Vagina (tissue), 2 donors: ENCODE measurements at places on chromosomes 6 and 20. TPM values are rescaled to one million over a fixed set of nuclear protein-coding genes. Genes with fewer than 3 reads are reported as not detected.

MATN4 gene
- not detected for total RNA-seq

LAMA2 gene
- 91.1 TPM for total RNA-seq

BCL2L1 gene
- total RNA-seq: 57.2 TPM

BPIFB1 gene
- not detected for total RNA-seq

DNA sequence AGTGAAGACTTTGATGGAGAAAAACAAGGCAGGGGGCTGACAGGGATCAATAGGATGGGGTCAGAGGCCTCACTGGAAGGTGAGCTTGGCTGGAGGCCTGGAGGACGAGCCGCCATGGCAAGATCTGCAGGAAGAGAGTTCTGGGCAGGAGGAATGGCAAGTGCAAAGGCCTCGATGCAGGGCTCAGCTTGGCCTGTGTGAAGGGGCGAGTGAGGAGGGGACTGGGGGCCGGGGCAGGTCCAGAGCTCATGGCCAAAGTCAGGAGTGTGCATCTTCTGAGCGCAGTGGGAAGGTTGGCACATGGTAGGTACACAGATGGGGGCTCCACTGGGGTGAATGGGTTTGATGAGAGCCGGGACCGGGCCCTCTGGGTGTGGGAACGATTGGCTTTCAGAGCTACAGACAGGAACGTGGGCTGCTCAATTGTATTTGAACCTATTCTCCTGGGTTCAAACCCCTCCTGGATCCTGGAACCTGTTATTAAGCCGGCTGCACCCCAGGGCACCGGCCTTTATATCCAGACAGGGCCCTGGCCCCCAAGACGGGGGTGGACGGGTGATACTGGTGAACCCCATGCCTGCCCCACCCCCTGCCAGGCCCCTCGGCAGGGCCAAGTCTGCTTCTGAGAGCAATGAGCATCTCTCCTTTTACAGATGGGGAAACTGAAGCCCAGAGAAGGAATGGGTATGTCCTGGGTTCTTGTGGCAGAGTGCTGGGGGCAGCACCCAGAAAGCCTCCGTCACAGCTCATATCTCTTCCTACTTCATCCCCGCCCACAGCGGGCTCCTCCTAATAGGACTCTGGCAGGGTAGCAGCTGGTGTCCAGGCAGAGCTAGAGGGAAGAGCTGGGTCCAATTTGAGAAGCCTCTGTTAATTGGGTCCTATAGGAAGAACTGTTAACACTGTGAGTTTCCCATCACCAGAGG lies 106.1 kb downstream of the CEBPB start:
- no peaks in the 10 kb centered on the region for H3K27me3 ChIP-seq
- no peak overlapping the region for H3K4me3 ChIP-seq
- peak overlapping the region; percentile 88 for H3K27ac ChIP-seq
- no peaks in the 10 kb centered on the region for H3K36me3 ChIP-seq
- H3K4me1 ChIP-seq: peaks cover 27% of the 10 kb centered on the region
- no peak for DNase-seq

DNA sequence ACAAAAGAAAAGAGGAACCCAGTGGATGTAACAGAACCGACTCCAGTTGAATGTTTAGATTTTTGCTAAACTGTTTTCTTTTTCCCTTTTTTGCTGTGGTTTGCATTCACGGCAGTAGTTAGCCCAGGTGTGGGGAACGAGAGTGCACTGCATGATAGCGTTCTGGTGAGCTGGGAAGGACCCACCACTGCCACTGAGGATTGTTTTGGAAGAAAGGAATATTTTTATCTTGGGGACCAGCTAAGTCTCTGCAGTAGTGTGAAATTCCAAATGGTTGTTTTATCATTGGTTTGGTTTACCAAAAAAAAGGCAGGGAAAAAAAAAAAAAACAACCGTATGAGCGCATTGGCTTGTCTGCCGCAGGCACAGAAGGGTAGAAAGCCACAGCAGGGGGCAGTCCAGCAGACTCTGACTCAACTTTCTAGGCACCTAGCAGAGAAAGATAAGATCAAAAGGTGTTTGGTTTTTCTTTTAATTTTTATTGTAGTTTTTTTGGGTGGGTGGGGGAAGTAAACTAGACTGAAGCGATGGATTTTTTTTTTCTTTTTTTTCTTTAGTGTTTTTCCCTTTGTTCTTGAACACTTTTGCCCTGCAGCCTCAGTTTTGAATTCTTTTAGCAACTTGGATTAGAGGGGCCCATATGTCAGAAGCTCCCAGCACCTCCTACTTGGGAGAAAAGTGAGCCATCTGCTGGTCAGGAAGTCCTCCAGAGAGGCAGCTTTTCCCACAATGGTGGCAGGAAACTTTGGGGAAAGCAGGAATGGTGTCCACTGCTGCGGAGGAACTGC lies 13.5 kb upstream of the RAB5IF start:
- no peak for DNase-seq
- H3K36me3 ChIP-seq: peaks cover 5% of the 10 kb centered on the region
- H3K27me3 ChIP-seq: no peaks in the 10 kb centered on the region
- no peak overlapping the region for H3K27ac ChIP-seq
- no peaks in the 10 kb centered on the region for H3K4me1 ChIP-seq

EYS gene
- total RNA-seq: not detected

PTCRA gene
- total RNA-seq: not detected

DNA sequence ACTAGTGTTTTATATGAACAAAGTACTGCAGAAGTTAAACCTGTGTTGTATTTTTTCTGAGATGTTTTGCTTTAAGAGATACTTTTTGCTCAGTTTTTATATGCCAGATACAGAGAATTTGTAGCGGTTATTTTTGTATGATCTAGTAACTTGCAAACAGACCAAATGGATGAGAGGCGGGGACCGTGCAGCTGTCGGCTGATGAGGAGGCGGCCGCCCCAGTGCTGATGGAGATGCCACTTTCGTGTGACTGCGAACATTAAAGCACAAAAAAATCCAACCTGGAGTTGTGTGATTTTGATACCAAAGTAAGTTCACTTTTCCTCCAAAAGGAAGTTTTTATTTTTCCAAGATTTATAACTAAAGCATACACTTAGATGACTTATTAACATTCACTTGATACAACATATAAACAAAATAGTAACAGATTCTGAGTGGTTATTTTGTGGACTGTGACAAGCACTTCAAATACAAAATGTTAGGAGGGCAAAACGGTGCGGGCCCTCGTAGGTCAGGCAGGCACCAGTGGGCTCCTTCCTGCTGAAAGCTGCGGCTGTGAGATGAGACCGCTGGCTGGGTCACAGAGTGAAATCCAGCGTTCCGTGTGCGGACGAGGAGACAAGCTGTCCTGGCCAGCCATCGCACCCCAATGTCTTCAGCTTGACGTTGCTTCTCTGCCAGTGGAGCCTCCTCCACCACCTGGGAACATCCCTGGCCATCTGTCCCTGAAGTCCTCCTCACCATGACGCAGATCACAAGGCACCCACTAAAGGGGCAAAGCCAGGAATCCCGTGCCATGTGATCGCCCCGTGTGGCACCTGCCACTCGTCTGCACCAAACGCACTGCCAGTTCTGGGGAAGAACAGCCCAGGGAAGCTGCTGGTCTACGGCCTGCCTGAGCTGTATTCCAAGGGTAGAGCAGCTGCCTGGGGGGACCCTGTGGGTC lies 4.0 kb upstream of the OGFR start:
- H3K27ac ChIP-seq: no peak overlapping the region
- no peak for DNase-seq

- no peak for DNase-seq
- no peaks in the 10 kb centered on the region for H3K4me1 ChIP-seq
Observed at GRCh38 chr6:147055821-147056392, 148.3 kb upstream of the STXBP5 start.

DNA sequence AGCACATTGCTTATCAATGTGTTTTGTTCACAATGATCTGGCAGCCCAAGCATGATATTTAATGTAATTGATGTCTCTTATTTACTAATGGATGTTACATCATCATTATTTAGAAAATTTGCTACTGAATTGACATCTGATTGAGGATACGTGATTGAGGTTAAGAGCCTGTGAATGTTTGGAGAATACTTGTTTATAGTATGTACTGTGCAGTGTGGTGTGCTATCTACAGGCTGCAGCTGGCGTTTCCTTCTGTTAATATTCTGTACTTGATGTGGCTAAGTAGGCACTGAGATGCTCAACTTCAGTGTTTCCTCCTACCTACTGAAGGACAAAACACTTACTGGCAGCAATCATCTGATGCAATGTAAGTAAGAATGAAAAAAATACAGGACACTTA lies 709.6 kb upstream of the FLRT3 start:
- no peaks in the 10 kb centered on the region for H3K36me3 ChIP-seq
- H3K4me3 ChIP-seq: no peak overlapping the region
- DNase-seq: no peak
- no peak overlapping the region for H3K27ac ChIP-seq
- H3K27me3 ChIP-seq: no peaks in the 10 kb centered on the region

GRCh38 chr6:158218467-158218866 lies 50.3 kb downstream of the GTF2H5 start:
- no peaks in the 10 kb centered on the region for H3K36me3 ChIP-seq
- DNase-seq: no peak
- H3K27me3 ChIP-seq: no peaks in the 10 kb centered on the region
- no peaks in the 10 kb centered on the region for H3K4me1 ChIP-seq
- no peak overlapping the region for H3K4me3 ChIP-seq

- H3K27ac ChIP-seq: no peak overlapping the region
- no peaks in the 10 kb centered on the region for H3K36me3 ChIP-seq
Observed at GRCh38 chr20:42609618-42610017, 580.1 kb downstream of the PTPRT start.

DNA sequence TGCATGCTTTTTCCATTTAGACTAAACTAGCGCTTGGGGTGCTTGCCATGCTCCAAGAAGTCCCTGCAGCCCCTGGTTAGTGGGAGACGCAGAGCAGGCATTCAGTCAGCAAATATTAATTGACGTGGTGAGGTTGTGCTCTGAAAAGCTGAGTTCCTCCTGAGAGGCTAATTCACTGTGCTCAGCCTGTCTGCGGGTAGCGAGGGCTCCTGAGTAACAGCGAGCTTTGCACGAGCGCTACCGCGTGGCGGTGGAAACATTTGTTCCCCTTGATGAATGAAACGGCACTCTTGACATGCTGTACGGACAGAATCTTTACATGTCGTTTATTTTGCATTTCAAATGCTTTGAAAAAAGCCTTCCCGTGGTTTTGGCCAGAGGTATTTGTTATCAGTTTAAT lies 170.6 kb upstream of the AGPAT4 start:
- no peaks in the 10 kb centered on the region for H3K36me3 ChIP-seq

GRCh38 chr6:158353883-158354877 lies 41.9 kb downstream of the TULP4 start:
- H3K4me1 ChIP-seq: peaks cover 8% of the 10 kb centered on the region
- H3K36me3 ChIP-seq: no peaks in the 10 kb centered on the region
- no peak for DNase-seq
- H3K27me3 ChIP-seq: no peaks in the 10 kb centered on the region
- no peak overlapping the region for H3K27ac ChIP-seq
